Tongue (tissue), 3 donors: ENCODE measurements at places on chromosomes 6 and 20.
A peak's percentile ranks its signal among the peaks of the same experiment; 100 is the strongest.

DNA sequence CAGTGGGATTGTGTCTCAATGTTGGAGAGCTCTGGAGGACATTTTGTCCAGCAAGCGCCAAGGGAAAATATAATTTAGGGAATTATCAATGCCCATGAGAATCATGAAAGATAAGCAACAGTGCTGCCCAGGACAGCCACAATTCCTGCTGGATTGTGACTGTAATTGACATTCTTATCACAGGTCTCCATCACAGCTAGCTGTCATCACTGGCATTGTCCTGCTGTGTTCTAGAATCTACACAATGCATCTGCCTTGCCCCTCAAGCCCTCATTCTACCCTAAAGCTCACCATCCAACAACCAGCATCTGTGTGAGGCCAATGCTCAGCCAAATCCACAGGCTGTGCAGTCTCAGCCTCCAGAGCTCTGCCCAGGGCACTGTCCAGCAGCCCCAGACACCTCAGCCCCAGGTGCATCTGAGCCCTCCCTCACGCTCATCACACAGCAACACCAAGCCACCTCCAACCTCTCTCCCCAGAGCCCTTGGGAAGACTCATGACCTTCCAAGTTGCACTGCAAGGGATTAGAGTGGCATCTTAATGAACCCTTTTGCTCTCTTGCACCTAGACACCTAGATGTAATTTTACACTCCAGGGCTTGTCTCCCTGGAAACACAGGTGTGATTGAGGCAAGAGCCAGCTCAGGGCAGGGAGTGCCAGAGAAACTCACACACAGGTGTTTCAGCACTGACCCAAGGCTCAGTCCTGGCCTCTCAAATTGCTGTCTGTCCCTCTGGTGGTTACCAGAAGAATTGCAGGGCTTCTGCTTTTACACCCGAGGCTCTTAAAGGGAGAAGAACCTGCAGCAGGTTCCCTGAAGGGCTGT, 85.2 kb upstream of the PHACTR3 start:
- peak; percentile 61 for DNase-seq

GRCh38 chr6:32107406-32107805, 1.7 kb downstream of the TNXB start:
- DNase-seq = no peak

DNA sequence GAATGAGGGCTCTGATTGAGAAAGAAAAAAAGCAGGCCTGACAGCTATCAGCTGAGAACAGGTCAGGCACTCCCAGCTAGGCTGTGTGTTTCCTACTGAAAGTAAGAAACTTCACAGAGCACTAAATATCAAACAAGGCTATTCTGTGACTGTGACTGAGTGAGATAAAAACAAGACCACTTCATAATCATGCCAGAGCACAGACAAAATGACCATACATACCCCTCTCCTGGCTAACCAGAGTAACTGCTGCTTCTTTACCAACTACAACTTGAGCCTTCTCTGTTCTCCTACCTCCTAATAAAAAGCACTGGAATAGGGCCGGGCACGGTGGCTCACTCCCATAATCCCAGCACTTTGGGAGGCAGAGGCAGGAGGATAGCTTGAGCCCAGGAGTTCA, 6.8 kb upstream of the BTN1A1 start:
- DNase-seq = no peak

DNA sequence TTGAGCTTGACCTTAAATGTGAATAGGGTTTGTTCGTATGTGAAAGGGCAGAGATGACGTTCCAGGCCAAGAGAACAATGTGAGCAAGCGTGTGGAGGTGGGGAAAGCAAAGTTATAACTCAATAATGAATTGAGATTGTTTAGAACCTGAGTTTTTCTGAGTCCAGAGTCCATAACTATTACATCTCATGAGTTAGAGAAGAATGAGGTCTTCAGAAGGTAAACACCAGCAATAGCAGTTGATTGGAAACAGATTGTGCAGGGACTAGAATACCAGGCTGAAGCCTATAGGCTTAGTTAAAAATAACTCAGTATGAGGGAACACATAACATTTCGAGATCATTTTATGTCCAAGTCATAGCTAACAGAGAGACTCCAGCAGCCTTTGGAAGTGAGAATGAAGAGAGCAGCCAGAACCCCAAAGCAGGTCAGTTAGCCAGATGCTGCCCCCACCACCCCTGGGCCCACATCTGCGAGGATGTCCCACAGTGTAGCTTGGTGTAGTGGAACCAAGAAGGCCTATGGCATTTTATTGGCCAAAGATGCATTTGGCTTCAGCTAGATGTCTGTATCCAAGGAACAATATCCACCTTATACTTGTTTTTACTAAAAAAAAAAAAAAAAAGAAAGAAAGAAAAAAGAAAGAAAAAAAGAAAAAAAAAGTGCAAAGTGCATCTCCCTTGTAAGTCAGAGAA, 121.7 kb downstream of the TNFRSF21 start:
- DNase-seq = peak; percentile 38

- no peak for DNase-seq
These were observed 297.8 kb downstream of the GJA1 start for GRCh38 chr6:121733234-121733633.
